Activated naive CD4-positive, alpha-beta T cell treated with anti-CD3 and anti-CD28 coated beads, Interleukin-2, amount 10 ng/mL, durations not matched to agents 7 days and 5 days (primary cell): ENCODE measurements at places on chromosomes 3 and 15.

DNA sequence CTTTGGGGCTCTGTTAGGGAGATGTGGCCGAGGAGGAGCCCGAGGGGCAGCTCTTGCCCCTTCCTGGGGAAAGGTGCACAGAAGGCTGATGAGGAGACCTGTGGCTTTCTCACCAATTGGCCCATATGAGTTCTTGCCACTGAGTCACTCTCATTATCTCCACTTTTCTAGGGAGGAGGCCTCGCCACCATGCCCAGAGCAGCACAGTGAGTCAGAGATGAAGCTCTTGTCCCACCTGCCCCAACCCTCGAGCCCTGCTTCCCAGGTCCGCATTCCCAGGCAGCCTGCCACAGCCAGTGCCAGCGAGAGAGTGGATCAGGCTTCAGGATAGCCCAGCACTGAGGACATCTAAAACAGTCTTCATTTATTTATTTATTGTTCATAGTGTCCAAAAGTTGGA lies 53.5 kb downstream of the AMOTL2 start:
- DNase-seq = no peak

GRCh38 chr15:72919936-72920465 lies 132.3 kb upstream of the NEO1 start:
- DNase-seq = no peak

DNA sequence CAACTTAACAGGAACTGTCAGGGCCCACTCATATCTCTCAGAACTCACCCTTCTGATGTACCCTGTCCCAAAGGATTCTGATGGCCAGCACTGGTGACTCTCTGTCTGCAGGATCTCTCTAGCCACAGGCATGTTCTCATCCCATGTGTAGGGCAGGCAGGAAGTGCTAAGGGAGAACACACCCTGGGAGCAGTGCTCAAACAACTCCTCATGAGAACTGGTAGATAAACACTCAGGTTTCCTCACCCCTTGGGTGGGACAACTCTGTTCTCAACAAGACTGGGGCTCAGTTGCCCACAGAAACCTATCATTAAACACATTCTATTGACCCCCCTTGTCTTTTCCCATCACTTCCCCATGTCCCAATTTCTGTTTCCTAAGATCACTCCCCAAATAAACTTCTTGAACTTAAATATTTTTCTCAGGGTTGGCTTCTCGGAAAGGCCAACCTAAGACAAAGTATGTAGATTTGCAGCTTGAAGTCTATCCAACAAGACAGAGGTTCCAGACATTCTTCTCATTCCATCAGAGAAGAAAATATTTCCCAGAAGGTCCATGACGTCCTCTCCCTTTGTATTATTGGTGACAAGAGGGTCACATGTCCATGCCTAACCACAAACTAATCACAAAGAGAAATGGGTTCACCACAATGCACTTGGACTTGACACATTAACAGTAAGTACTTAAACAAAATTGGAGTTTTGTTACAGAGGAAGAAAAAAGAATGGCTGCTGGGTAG lies 276.6 kb upstream of the GADL1 start:
- DNase-seq = no peak

DNA sequence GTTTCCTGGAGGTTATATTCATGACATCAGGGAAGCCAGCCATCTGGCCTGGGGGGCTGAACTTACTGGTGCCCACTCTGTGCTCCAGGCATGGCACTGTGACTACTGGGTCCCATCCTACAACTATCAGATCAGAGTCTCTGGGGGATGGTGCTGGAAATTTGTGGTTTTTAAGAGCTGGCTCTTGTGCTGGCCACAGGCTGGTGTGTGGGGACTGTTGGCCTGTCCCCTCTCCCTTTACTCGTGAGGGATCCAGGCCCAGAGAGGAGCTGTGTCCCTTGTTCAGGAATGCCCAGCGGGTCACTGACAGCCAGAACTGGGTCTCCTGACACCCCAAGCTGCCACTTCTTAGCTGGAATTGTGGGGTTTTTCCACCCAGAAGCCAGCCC lies 44.5 kb upstream of the SEC22A start:
- no peak for DNase-seq

- no peak for DNase-seq
Measured at GRCh38 chr15:45169608-45170480, 17.9 kb downstream of the SHF start.

- no peak for DNase-seq
Measured at GRCh38 chr3:136925425-136926190, 32.2 kb upstream of the IL20RB start.

DNA sequence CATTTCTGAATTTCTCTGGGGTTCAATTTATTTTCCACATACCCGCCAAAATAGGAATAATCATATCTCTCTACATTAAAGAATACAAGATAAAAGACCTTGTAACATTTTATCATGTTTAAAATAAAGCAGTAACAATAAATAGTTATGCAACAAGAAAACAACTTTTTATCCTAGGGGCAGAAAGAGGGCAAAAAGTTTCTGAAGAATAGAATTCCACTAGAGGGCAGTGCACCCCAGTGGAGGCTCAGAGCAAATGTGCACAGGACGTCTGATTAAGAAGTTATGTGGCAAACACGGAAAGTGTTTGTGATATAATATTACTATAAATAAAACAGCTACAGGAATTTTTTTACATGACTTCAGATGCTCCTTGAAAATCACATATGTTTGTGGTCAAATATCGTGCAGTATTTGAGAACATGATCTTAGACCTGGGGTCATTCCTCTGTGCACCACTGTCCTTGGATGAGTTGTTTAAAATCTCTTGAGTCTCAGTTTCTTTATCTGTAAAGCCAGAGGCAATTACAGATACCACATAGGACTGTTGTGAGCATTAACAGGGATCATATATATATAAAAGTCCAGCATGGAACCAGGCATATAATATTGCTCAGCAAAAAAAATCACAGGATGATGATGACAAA lies 13.2 kb upstream of the PIK3R4 start:
- DNase-seq = peak; percentile 68

- no peak for DNase-seq
Measured at GRCh38 chr3:147360646-147361453, 45.5 kb downstream of the ZIC4 start.

DNA sequence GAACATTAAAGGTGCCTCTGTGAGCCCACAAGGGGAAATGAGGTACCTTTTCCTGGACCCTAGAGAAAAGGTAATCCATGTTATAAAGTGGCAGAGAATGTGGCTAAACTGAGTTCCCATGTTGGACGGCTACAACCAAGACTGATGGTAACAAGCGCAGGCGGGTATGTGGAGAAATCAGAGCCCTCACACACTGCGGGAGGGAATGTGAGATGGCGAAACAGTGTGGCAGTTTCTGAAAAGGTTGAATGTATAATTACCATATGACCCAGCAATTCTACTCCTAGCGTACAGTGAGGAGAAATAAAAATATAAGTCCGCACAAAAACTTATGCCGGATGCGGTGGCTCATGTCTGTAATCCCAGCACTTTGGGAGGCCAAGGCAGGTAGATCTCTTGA lies 24.1 kb upstream of the SHISA5 start:
- no peak for DNase-seq

DNA sequence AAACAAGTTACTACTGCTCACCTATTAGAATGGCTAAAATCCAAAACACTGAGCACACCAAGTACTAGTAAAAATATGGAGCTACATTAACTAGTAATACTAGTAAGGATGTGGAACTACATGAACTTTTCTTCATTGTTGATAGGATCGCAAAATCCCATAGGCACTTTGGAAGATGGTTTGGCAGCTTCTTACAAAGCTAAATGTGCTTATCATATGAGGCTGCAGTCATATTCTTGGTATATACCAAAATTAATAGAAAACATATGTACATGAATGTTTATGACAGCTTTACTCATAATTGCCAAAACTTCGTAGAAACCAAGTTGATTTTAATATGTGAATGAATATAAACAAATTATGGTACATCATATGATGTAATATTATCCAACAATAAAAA lies 366.8 kb upstream of the KCNMB2 start:
- DNase-seq = no peak

- peak; percentile 26 for DNase-seq
Measured at GRCh38 chr15:61621146-61621545, 392.0 kb upstream of the RORA start.

DNA sequence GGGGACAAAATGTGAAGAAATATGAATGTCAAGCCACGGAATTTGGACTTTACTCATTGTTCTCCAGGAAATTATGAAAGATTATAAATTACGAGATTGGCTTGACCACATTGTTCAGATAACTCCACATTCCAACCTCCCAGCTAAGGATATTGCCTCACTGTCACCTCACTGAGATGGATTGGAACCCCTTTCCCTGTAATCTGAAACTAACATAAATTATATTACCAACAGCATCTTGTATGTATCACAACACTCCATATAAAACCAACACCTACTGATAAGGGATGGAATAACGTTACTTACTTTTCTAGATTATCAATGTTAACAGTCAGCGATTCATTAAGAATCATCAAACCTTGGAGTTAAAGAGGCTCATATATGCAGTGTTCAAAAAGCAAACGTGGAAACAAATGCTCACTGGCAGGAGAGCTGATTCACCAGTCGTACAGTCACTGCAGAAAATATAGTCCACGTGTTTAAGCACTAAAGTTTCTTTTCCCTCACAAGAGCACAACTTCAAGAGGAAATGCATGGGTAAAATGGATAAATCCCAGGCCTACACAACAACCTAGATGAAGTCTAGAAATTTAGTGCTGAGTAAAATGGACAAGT lies 451.5 kb downstream of the FGF12 start:
- no peak for DNase-seq

DNA sequence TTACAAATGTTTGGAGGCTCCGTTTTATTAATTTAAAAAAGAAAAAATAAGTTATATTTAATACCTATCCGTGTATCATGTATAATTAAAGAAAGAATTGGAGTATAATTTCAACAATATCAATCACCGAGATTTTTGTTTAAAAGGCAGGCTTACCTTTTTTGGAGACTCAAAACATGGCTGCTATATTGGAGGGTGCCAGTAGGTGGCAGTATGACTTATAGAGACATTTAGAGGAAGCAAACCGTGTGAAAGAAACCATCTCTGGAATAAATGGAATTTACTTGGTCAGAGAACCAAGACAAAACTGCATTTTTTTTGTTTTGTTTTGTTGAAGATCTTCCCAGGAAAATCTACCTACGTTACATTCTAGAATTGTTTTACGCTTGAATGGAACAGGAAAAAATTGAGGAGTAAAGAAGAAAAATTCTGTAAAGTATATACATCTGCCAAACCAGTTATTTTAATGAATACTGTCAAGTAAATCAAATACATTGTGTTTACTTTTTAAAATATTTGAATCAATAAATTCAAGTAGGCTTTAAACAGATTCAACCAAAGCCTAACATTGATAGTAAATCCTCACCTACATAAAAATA lies 802.6 kb upstream of the ALCAM start:
- peak; percentile 74 for DNase-seq

DNA sequence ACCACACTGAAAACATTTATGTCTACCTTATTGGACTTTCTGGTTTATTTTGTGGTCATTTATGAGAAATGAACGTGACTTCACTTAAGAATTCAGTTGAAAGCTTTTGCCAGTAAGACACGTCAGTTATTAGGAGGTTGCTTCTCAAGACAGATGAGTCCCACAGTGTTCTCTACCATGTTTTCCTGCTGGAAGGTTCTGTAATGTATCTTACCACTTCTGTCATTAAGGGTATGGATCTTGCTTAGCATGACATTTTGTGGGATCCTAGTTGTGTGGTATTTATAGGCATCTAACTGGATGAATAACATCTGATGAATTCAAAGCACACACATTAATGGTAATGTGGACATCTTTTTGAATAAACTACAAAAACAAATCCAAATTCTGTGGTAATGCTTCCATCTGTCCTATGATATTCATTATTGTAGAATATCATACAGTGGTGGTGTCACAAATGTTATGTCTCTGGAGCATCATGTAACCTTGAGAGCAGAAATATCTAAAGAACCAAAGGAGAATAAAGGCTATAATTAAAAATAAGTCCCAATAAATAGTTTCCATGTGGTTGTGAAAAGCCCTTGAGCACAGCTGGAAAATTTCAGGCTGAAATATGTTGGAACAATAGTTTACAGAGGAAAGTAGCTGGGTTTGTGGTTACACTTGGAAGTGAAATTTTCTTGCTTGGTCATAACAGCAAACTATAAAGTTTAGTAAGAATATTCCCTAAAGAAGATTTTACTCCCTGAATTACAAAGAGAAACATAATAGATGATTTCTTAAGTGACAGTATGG lies 61.5 kb downstream of the C3orf38 start:
- DNase-seq = no peak

DNA sequence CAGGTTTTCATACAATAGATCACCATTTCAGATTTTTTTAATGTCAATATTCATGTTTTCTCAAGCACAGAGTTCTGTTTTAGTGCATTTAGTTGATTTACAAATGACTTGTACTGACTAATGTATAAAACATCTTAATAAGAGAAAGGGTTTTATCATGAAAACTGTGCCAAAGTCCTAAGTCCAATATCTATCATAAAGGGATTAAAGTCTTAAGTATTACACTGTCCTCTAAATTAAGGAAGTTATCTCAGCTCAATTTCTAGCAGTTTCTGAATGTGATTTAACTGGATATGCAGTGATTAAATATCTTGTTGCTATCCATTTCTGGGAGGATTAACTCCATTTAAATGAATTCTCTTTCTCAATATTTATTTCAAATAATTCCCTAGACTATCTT lies 381.1 kb upstream of the CNTN4 start:
- DNase-seq = no peak

GRCh38 chr3:14212032-14212431 lies 33.4 kb downstream of the LSM3 start:
- DNase-seq = no peak

DNA sequence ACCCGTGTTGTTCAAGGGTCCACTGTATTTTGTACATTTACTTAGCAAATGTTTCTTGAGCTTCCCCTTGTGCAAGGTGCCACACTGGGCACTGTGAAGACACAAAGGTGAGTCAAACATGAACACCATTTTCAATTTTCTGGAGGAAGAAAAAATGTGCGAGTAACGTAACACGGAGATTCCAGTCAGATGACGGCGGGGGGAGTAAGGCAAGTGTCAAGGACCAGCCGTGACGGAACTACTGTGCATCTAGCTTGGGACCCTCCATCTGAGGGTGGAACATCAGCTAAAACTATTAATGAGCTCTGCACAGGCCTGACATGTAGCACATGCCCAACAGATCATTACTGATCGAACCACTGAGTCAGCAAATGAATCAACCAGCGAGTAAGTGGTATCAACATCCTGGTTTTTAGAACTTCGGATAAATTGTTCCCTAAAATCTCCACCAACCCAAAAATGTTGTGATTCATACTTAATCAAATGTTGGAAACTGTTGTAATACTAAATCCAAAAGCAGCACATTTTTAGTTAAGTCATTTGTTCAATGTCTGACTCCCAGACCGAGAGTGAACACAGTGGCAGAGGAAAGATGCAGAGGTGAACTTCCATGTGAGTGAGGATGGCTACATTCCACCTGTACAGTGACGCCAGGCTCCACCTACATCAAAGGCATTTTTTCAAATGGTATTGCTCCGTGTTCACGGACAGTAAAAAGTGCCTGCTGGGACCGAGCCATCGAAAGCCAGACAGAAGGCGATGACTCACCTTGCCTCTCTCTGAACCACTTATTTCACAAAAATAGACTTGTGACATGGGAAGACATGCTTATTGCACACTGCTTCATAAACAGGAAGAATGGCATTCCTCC lies 172.2 kb downstream of the ATP10A start:
- no peak for DNase-seq

- peak; percentile 37 for DNase-seq
Measured at GRCh38 chr15:68298882-68299381, 21.4 kb downstream of the FEM1B start.
